ENCODE measurements at places on chromosomes 13 and 19. TPM values are rescaled to one million over a fixed set of nuclear protein-coding genes. Genes with fewer than 3 reads are reported as not detected.

Gene SH3GL1
- total RNA-seq = 20.3 TPM

Gene ICAM5
- total RNA-seq = 2.5 TPM

Gene ZNF880
- total RNA-seq = 24.8 TPM

Gene PLA2G4C
- 39.3 TPM for total RNA-seq

Gene KLF1
- total RNA-seq = under 0.01 TPM

Gene DMRTC2
- not detected for total RNA-seq

Gene COL5A3
- total RNA-seq = 0.77 TPM

Gene ATP8B3
- total RNA-seq = 3.0 TPM

- no peak for DNase-seq
Measured at GRCh38 chr19:51258165-51259160, 7.6 kb downstream of the SIGLECL1 start.

- no peak for DNase-seq
Measured at GRCh38 chr13:100725472-100725871, 50.9 kb upstream of the TMTC4 start.

- DNase-seq = peak; percentile 16
Measured at GRCh38 chr19:16714702-16715287, 4.9 kb upstream of the NWD1 start.

- DNase-seq = peak; percentile 71
Measured at GRCh38 chr13:64675255-64675892, 2554.8 kb downstream of the PCDH9 start.

DNA sequence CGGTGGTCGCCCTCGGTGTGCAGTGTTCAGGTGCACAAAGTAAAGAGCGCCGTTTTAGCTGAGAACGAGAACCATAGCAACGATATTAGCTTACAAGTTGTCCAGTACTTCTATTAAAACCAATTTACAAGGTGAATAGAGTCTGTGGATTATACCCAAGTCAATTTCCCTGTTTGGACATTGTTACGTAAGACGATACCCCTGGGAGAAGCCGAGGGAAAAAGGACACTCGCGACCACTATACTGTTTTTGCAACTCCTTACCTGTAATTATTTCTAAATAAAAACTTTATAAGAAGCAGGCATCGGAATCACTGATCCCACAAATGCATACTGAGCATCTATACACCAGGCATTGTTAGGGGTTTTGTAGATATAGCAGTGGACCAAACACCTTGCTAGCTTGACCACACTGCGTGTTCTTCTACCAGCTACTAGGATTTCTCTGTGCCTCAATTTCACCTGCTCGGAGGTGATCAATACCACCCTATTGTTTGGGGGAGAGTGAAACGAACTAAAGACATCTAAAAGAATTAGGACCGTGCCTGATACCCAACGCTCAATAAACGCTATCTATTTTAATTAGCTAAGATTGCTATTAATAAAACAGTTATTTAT lies 488 bp upstream of the EEF2 start:
- DNase-seq = no peak

- no peak for DNase-seq
Measured at GRCh38 chr19:19274146-19274545, 1.0 kb upstream of the TM6SF2 start.

- no peak for DNase-seq
Measured at GRCh38 chr19:9935506-9936325, 599 bp downstream of the OLFM2 start.

DNA sequence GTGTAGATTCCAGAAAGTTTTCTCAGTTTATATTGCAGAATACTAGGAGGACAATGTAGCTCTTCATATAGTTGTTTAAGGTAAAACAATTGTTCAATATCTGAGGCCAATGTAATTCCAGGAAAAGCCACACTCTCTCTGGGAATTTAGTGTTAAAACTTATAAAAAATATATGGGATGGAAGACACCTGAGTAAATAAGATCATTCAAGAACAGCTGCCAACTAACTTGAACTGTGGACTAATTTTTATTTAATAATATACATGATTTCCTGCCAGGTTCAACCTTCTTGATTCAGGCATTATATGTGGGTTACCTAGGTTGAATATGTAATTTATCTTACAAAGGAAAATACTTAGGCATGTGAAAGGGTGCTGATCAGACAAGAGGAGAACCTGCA lies 841.1 kb upstream of the PRR20A start:
- no peak for DNase-seq

GRCh38 chr13:111919286-111919685 lies 147.7 kb upstream of the SOX1 start:
- DNase-seq = no peak

DNA sequence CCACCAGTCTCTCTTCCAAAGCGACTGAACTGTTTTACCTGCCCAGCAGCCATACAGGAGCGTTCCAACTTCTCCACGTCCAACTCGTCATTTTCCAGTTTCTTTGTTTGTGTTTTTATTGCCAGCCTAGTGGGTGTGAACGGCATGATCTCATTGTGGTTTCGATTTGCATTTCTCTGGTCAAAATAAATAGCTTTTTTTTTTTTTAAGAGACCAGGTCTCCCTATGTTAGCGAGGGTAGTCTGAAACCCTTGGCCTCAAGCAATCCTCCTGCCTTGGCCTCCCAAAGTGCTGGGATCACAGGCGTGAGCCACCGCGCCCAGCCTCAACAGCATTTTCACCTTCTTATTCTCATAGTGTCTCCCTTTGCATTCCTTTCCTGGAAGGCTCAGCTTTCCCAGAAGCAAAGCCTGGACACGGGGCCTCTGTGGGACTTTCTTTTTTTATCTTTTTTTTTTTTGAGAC lies 4.2 kb upstream of the JSRP1 start:
- DNase-seq = no peak

DNA sequence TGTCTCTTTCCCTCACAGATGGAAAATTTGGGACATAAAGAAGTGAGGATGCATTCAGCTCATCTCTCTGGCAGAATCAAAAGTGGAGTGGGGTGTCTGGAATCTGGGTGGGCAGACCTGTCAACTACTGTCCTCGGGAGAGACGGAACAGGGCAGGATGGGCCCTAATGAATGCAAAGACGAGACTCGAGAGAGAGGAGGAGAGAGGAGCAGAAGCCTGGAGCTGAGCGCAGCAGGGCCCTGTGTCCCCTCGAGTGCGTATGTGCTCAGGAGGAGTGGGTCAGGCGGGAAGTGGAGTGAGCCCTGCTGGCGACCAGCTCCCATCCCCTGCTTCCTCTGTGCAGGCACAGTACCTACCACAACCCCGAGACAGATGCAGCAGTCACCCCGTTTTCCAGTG lies 78.9 kb downstream of the TEX29 start:
- DNase-seq = no peak

- no peak for DNase-seq
Measured at GRCh38 chr13:110249326-110249725, 57.6 kb downstream of the COL4A1 start.

- DNase-seq = no peak
Measured at GRCh38 chr19:29128203-29128602, 84.7 kb downstream of the UQCRFS1 start.

- DNase-seq = no peak
Measured at GRCh38 chr19:21856773-21857514, 21.0 kb upstream of the ZNF43 start.

DNA sequence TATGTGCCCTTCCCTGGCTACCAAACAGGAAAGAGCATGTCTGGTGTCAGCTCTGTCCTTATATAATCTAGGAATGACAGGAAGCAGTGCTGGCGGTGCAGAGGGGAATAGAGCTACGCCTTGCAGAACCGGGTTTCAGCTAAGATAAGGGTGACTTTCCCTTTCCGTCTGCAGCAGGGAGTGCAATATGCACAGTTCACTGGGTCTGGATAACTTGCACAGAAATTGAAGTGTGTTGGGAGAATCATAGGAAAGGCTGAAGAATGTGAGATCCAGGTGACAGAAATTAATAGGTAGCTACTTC lies 90.0 kb upstream of the TSHZ3 start:
- DNase-seq = no peak

DNA sequence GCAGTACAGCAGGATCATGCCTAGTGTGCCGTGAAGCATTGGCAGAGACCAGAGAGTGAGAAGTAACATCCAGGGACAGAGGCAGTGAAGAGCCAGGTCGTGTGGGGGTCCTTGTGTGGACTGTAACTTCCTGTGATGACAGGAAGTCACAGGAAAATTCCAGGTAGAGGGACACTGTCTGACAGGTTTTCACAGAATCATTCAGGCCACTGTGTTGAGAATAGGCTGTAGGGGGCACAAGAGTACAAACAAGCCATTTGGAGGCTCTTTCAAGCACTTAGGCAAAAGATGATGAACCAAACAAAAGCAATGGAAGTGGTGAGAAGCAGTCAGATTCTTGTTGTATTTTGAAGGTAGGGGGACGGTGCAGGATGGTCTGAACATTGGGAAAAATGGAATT lies 46.4 kb downstream of the N4BP2L1 start:
- DNase-seq = peak; percentile 61

- DNase-seq = no peak
Measured at GRCh38 chr19:45215391-45216191, 29.6 kb downstream of the EXOC3L2 start.

Data from fibroblast of lung (primary cell).